Heart left ventricle (tissue), 16 donors: ENCODE measurements at places on chromosomes 4 and X. TPM values are rescaled to one million over a fixed set of nuclear protein-coding genes. Genes with fewer than 3 reads are reported as not detected.

DNA sequence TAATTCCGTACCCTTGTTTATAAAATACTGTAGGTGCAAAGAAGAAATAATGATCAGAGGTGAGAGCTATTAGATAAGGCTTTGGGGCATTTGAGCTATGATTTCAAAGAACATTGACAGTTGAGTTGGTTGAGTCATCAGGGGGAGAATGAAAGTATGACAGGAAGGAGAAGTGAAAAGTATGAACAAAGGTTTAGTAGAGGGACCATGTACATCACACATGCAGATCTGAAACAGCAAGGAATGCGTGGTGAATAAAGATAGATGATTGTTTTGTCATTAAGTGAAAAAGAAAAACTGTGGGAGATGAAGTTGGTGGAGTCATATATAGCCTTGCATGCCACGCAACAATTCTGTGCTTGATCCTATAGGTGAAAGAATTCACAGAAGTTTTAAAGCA lies 163.1 kb downstream of the ARAP2 start:
- no peak for DNase-seq
- no peak overlapping the region for H3K4me3 ChIP-seq
- no peaks in the 10 kb centered on the region for H3K27me3 ChIP-seq
- no peaks in the 10 kb centered on the region for H3K36me3 ChIP-seq
- H3K4me1 ChIP-seq = no peaks in the 10 kb centered on the region
- H3K27ac ChIP-seq = no peak overlapping the region

GRCh38 chr4:181018913-181019312 lies 1224.3 kb upstream of the TENM3 start:
- DNase-seq = no peak
- no peak overlapping the region for H3K4me3 ChIP-seq
- H3K27me3 ChIP-seq = no peaks in the 10 kb centered on the region
- no peak overlapping the region for H3K27ac ChIP-seq
- H3K4me1 ChIP-seq = no peaks in the 10 kb centered on the region

Gene GYG2
- 13.2 TPM for total RNA-seq

- no peaks in the 10 kb centered on the region for H3K27me3 ChIP-seq
- H3K4me3 ChIP-seq = no peak overlapping the region
- peak overlapping the region; percentile 43 for H3K27ac ChIP-seq
- DNase-seq = no peak
- no peaks in the 10 kb centered on the region for H3K4me1 ChIP-seq
These were observed 163.0 kb upstream of the TBL1X start for GRCh38 chrX:9301836-9302235.
